ENCODE measurements at places on chromosomes 1 and 21.

DNA sequence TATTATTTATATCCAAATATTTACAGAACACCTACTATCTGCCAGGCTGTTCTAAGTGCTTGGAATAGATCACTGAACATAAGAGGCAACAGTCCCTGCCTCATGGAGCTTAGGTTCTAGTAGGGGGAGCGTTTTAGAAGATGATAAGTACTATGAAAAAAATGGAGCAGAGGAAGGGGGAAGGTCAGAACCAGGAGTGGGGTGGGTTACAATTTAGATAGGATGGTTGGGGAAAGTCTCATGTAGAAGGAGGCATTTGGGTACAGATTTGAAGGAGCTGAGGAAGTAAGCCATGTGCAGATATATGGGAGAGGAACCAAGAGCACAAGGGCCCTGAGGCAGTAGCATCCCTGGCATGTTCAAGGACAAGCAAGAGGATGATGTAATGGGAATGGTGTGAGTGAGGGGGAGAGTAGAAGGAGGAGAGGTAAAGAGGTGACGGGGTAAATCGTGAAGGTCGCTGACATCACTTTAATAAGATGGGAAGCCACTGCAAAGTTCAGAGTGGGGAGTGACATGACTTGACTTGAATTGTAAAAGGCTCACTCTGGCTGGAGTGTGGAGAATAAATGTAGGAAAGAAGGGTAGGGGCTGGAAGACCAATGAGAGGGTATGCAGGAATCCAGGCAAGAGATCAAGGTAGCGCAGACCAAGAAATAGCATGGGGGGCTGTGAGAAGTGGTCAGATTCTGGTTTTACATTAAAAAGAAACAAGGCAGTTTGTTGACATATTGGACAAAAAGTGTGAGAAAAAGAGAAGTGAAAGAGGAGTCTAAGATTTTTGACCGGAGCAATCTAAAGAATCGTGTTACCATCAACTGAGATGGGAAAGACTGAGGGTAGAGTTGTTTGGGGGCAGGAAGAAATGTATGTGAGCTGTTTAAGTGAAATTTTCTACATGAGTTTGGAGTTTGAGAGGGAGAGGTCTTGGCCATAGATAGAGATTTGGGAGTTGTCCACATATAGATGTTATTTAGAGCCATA lies 92.6 kb downstream of the LPAR3 start:
- DNase-seq = no peak

DNA sequence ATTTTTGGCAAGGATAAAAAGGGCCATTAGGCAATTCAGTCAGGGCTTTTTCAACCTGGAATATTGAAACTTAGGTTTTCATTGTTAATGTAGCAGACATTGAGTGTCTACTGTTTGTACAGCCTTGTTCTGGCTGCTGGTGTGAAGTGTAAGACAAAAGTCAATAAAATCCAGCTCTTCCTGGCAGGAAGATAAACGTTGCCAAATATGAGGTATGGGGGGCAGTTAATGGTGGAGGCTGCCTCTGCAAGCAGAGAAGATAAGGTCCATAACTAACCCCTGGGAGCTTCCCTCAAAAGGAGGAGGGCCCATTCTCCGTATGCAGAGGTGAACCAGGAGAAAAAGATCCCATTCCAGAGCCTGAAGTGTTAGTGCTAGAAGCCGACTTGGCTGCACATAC lies 19.5 kb upstream of the SHE start:
- no peak for DNase-seq

GRCh38 chr1:181479137-181479745 lies 4.1 kb upstream of the CACNA1E start:
- peak; percentile 78 for DNase-seq

DNA sequence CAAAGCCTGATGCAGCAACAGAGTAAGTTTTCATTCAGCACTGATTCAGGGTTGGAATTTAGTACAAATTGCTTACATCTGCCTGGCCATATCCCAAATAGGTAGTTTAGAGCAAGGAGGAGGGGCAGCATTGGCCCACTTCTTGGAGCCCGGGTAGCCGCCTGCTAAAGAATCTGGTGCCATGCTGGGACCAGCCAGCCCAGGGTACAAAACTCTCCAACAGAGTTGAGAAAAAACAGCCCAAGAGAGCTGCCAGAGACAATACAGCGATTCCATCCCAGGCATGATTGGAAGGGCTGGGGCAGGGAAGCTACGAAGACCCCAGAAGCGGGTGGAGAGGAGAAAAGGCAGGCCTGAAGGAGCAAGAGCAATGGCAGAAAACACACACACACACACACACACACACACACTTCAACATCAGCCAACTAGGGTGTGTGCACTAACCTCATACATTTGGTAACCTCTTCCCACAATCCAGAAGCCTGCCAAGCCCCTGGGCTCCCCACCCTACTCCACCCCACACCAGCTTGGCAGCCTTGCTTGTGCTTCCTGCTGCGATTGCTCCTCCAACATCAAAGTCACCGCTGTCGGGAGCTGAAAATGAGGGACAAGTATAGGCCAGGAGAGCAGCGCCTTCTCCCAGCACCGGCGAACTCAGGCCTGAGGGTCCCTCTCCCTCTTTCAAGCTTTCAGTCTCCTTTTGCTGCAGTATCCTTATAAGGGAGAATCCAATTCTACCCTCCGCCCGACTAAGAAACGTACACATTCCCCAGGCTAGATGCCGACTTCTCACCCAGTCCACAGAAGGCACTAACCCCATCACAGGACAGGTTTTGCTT lies 1.2 kb downstream of the PIK3C2B start:
- DNase-seq = peak; percentile 80

GRCh38 chr1:65311760-65312159 lies 2.4 kb downstream of the DNAJC6 start:
- no peak for DNase-seq

GRCh38 chr1:197181982-197182381 lies 35.5 kb upstream of the ASPM start:
- no peak for DNase-seq

- peak; percentile 68 for DNase-seq
Observed at GRCh38 chr1:93965888-93966287, 56.7 kb upstream of the GCLM start.

DNA sequence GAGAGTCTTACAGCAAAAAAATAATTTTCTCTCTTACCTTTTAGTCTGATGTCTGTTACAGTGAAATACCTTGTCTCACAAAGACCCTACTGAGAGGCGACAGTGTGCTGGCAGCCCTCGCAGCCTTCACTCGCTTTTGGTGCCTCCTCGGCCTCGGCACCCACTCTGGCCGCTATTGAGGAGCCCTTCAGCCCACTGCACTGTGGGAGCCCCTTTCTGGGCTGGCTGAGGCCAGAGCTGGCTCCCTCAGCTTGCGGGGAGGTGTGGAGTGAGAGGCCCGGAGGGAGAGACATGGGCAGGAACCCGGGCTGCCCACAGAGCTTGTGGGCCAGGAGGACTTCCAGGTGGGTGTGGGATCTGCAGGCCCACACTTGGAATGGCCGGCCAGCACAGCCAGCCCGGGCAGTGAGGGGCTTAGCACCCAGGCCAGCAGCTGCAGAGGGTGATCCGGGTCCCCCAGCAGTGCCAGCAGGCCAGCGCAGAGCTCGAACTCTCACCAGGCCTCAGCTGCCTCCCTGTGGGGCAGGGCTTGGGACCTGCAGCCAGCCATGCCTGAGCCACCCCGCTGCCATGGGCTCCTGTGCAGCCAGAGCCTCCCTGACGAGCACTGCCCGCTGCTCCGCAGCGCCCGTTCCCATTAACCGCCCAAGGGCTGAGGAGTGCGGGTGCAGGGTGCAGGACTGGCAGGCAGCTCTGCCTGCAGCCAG lies 10.8 kb upstream of the CFHR1 start:
- DNase-seq = no peak

- DNase-seq = peak; percentile 3
Observed at GRCh38 chr1:87333692-87334347, 5.1 kb downstream of the LMO4 start.

DNA sequence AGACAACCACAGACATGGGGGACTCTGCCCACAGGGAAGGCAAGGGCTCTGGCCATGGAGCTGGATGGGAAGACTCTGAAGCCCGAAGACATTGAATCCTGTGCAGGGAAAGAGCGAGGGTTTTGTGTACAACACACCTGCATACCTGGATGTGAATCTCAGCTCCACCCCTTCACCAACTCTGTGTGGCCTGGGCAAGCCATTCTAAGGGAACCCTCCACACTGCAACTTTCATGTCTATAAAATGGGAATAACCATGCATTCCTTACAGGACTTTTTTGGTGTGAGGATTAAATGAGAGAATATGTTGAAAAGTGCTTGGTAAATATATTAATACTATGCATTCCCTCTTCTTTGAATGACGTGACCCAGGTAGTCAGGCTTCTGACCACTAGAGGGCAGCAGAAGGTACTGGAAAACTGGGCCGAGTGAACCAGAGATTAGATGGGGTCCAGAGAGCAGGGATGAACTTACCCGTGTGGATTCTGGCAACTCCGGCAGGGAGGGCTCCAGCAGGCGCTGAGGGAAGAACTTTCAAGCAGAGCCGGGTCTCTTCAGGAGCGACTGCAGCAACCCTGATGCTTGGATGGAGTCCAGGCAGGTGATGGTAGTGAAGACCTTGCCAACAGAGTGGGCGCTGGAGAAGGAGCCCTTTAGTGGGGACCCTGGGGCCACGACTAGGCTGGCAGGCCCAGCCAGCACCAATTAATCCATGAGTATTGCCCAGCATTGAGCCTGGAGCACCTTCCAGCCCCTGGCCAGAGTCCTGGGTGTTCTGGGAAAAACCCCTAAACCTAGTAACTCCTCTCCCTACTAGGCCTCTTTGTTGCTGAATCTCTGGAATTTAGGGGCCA lies 834 bp upstream of the ELF3 start:
- DNase-seq = peak; percentile 86

GRCh38 chr1:57208741-57209302 lies 215.0 kb downstream of the DAB1 start:
- no peak for DNase-seq

- DNase-seq = peak; percentile 37
Observed at GRCh38 chr1:158496374-158496773, 24.4 kb downstream of the OR10R2 start.

GRCh38 chr1:192758492-192758891 lies 50.3 kb upstream of the RGS2 start:
- DNase-seq = no peak

- peak; percentile 47 for DNase-seq
Observed at GRCh38 chr1:41925712-41926111, 7.0 kb upstream of the HIVEP3 start.

DNA sequence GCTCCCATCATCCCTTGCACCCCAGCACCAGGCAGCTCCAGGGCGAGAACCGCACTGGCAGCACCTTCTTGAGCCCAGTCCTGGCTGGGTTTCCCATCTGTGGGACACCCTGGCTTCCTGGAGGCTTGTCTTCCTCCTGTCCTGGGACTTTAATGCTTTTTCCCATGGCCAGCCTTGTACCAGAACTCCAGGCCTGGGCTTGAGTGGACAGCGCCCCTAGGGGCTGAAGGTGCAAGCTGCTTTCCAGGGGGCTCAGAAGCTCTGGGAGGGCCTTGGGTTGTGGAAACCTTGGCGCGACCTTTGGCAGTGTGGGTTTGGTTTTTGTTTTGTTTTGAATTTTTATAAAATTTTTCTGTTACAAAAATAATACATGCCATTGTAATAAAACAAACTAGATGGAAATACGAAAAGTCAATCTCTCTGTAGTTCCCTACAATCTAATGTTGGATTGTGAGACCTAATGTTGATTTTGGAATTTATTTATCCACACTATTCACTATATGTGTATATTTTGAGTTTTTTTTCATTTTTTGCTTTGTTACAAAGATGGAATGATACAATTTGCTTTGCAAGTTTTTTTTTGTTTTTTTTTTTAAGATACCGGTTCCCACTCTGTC lies 33.8 kb upstream of the RPL11 start:
- peak; percentile 49 for DNase-seq

DNA sequence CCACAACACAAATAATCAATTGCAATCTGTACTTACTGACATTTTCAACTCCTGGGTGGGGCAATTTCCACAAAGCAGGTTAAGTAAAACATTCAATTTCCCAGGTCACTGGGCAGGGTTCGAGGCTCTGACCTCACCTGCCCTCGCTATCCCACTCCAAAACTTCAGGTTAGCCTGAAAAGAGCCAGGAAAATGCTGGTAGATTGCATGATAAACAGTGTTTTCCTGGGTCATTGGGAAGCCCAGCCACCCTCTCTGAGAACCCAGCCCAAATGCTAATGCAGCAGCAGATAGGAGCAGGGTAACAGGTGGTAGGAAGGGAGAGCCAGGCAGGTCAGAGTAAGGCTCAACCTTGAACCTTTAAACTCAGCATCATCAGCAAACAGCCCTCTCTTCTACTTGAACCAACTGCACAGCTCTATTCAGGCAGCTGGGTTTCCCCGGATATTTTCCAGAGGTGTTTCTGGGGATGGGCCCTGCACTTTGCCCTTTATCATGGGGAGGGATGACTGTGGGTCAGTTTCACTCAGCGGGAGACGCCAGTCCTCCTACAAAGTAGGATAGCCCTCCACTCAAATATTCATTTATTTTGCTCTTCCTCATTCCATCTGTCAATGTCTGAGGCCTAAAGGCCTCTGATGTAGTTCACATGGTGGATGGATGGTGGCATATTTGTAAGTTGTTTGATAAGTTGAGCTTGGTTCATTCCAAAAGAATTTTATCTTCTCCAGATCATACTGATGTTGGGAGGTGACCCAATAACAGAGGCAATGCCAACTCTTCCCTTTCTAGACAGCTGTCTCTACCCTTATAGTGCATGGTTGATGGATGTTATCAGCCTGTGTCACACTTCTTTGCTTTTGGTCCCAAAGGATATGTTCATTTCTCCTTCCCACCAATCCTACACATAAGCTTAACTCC lies 65.7 kb downstream of the DUSP10 start:
- no peak for DNase-seq

DNA sequence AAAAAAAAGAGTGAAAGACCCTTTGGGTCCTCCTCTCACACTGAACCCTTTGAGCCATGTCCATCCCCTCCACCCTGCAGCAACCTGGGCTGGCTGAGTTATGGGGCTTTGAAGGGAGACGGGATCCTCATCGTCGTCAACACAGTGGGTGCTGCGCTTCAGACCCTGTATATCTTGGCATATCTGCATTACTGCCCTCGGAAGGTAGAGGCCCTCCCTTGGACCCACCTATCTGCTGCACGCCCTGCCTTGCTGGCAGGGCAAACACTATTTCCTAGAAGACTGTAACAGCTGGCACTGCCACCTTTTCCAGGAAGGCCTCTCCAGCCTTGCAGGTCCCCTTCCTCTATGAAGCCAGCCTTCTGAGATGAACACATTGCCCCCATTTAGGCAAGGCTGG lies 1.1 kb downstream of the SLC50A1 start:
- no peak for DNase-seq

GRCh38 chr1:161719325-161719611 lies 2.1 kb upstream of the FCRLB start:
- DNase-seq = no peak

- DNase-seq = no peak
Observed at GRCh38 chr1:156460525-156460924, 40.0 kb downstream of the MEF2D start.

DNA sequence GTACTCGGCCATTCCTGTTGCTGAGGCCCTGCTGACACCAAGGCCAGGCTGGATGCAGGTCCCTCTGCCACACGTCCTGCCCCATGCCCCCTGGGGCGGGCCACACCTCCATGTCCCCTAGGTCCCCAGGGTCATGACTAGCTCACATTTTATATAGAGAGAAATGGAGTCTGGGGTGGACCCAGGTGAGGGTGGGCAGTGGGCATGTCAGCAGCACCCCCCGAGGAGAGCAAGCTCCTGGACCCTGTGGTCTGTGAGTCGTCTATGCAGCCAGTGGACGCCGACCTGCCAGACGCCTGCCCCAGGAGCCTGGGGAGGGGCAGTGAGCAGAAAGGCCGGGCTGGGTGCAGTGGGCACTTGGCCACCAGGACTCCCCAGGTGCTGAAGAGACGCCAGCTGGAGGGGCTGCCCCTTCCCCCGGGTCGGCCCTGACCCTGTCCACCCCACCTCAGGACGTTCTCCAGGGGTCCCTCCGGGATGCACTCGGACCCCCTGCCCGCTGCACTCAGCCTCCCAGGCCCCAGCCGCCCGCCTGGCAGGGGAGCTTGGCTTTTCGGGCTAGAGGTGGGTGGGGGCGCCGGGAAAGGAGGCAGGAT lies 15.9 kb downstream of the SAMD11 start:
- no peak for DNase-seq

Measured in epithelial cell of esophagus (primary cell).